ENCODE measurements at places on chromosomes 11 and 22.

GRCh38 chr11:131154351-131154750 lies 216.1 kb upstream of the NTM start:
- DNase-seq: no peak

- DNase-seq: no peak
Measured at GRCh38 chr11:95925011-95925410, 1.1 kb upstream of the MTMR2 start.

- no peak for DNase-seq
Measured at GRCh38 chr11:70500076-70500847, 101.9 kb downstream of the CTTN start.

GRCh38 chr11:117643606-117644300 lies 153.3 kb downstream of the DSCAML1 start:
- DNase-seq: no peak

- DNase-seq: no peak
Measured at GRCh38 chr22:20645954-20646353, 128.0 kb upstream of the SERPIND1 start.

DNA sequence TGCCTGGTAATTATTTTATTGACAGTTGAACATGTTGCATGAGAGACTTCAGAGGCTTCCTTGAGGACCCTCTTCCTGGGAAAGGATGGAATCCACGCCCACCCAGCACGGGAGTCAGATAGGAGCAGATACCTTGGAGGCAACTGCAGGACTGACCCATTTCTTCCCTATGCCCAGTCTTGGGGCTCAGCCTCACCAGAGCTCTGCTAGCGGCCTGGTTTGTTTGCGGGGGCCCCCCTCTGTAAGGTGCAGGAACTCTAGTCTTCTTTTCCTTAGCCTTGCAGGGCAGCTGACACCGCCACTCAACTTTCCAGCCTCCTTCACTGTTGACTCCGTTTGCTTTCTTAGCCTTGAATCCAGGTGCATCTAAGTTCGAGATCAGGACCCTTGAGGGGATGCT lies 1032.8 kb downstream of the BRD1 start:
- no peak for DNase-seq

DNA sequence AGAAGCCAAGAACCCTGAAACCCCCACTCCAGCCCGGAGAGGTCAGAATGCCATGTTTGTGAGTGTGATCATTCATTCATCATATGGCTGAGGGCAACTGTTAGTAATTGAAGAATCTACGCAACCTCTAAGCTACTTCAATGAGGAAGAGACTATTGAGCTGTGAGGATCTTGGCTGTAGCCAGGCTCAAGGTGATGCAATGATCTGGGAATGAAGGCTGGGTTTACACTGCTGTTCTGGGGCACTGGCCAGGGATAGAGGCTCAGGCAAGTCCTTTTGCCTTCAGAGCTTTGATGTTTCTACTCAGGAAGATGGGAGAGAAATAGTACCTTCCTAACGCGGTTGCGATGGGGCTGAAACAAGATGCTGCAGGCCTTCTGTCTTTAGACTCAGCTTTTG lies 12.9 kb downstream of the CRYBB2 start:
- no peak for DNase-seq

DNA sequence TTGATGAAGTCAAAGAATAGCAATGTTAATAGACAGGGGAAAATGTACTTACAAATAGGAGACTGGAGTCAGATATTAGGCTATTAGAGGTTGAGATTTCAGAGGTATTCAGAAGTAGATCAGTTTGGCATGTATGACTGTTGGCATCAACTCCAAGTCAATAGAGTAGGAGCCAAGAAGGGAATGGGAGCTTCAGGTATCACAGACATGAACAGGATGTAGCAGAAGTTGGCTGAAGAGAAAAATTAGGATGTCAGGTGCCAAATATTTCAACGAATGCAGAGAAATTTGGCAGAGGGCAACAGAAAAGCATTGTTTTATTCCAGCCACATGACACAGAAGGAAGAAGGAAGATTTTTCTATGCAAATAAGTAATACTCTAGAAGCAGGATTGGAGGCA lies 69.7 kb downstream of the GLYATL1 start:
- no peak for DNase-seq

GRCh38 chr11:20337526-20338154 lies 25.9 kb upstream of the HTATIP2 start:
- DNase-seq: no peak

- no peak for DNase-seq
Measured at GRCh38 chr11:45708887-45709663, 43.7 kb upstream of the CHST1 start.

GRCh38 chr11:84558085-84558905 lies 1068.8 kb downstream of the DLG2 start:
- DNase-seq: no peak

DNA sequence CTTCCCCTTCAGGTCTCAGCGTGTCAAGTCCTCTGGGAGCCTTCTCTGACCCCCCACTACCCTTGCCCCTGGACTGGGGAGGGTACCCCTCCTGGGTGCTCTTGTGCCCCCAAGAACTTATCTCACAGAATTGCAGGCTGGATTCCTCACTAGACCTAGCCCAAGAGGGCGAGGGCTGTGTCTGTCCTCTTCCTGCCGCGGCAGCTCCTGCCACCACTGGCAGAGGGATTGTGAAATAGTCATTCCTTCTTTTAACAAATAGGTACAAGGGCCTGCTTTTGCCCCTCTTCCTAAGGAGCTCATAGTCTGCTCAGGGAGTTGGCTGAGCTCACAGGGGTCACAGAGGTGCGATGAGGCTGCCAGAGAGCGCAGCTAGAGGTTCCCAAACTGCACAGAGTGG lies 5.5 kb downstream of the RAB36 start:
- DNase-seq: no peak

- no peak for DNase-seq
Measured at GRCh38 chr11:20113149-20113438, 47.2 kb downstream of the DBX1 start.

GRCh38 chr11:67401495-67402191 lies at the start of gene PPP1CA:
Gene PPP1CA (minus strand): TSS chr11:67401858. CDS start chr11:67401782, 76 bp downstream.
- DNase-seq: peak; percentile 44

GRCh38 chr22:30089655-30089974 lies 9.4 kb downstream of the HORMAD2 start:
- DNase-seq: no peak

GRCh38 chr22:27772081-27772983 lies 29.2 kb downstream of the MN1 start:
- DNase-seq: no peak

DNA sequence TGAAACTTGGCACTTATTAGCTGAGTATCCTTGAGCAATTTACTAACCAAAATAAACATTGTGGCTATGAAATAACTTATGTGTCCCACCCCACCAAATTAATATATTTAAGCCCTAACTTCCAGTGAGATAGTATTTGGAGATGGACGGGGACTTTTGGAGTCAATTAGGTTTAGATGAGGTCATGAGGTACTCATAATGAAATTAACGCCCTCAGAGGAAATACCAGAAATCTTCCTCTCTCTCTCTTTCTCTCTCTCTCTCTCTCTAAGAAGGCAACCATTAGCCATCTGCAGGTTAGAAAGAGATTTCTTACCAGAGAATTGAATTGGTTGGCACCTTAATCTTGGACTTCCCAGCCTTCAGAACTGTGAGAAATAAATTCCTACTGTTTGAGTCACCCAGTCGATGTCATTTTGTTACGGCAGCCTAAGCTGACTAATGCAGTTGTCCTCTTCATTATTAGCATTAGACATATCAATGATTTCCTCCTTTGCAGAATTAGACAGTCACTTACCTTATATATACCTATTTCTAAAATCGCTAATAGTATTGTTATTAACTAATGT lies 1284.0 kb downstream of the FAM181B start:
- no peak for DNase-seq

DNA sequence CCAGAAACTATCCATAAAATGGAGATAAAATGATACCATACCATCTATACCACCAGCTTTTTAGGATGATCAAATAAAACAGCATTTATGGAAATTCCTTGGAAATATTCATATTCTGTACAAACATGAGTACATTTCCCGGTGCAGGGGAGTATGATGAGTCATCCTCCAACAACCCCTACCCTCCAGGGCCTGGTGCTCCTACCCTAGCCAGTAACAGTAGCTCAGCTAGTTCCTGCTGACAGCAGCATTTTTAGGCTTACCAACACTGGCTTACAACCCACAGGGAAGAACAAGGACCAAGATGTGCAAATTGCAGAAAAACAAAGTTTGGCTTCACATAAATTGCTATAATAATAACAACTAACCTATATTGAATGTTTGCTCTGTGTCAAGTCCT lies 406.2 kb upstream of the CADM1 start:
- no peak for DNase-seq

DNA sequence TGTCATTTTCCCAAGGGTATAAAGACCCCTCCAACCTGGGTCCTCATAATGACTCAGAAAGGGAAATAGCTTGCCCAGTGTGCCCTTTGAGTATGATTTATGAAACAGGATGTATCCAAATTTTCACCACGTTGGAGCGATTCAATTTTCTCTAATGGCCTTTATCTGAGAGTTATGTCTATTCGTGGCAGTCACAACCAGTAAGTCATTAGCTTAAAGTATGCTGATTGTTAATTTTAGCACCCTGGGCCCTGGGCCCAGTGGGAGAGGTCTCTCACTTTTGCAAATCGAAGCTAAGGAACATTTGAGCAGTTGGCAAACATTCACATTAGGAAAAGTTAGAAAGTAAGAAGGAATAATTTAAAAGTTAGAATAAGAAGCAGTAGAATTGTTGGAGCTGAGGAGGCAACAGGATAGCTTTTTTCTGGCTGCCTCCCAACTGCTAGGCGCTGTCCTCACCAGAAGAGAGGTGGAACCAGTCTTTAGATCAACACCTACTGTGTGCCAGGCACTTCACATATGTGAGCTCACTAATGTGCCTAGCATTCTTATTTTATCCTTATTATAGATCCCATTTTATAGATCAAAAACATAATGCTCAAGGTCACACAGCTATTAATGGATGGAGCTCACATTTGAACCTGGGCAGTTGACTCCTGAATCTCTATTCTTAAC lies 24.5 kb downstream of the INSC start:
- DNase-seq: no peak

DNA sequence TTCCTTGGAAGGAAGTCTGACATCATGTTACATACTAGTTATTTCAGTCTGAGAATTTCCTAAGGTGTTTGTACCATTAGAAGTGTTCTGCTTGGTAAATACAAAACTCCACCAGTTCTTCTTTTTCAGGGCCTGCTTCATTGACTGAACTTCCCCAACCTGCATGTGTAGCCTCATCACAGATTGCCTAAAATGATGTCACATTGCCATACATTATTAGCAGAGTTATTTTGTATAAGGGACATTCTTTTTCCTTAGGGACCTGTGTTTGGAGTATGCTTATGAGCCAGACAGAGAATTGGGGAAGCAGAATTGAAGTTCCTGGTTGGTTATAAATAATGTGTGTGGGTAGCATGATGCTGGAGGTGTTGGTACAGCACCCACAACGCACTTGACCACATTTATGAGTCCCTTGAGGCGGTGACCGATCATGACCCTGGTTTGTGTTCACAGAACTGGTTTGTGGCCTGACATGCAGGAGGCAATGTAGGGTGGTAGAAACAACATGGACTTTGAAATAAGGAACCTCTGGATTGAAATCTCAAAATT lies 16.4 kb upstream of the MMP7 start:
- no peak for DNase-seq

DNA sequence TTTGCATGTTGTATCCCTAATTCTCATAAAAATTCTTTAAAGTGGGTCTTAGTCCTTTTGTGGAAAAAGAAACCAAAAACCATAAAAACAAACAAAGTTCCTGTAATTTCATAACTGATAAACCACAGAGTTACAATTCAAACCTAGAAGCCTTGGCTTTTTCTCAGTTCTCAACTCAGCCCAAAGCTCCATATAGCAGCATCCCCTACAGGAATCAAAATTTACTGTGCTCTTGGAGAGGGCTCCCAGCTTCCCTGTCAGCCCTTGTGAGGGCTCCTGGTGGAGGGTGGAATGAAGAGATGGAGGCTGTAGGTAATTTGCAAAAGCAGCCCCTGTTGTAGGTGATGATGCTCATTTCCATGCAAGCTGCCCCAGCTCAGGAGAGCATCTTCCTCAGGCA lies 506.1 kb upstream of the KIRREL3 start:
- DNase-seq: no peak

DNA sequence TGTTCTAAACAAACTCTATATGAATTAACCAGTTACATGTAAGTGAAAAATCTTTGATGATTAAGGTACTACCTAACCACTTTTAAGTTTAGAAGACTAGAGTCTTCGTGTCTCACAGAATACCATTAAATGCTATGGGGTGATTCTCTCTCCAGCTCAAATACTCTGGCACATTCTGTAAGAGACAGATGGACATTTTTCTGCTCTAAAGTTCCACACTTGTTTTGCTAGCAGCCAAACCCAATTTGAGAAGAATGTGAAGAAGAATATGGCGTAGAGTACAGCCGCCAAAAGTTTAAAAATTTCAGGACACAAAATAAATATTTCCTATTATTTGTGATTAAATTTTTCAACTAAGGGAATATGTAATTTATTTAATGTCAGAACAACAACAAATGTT lies 339.1 kb downstream of the GUCY1A2 start:
- DNase-seq: no peak

DNA sequence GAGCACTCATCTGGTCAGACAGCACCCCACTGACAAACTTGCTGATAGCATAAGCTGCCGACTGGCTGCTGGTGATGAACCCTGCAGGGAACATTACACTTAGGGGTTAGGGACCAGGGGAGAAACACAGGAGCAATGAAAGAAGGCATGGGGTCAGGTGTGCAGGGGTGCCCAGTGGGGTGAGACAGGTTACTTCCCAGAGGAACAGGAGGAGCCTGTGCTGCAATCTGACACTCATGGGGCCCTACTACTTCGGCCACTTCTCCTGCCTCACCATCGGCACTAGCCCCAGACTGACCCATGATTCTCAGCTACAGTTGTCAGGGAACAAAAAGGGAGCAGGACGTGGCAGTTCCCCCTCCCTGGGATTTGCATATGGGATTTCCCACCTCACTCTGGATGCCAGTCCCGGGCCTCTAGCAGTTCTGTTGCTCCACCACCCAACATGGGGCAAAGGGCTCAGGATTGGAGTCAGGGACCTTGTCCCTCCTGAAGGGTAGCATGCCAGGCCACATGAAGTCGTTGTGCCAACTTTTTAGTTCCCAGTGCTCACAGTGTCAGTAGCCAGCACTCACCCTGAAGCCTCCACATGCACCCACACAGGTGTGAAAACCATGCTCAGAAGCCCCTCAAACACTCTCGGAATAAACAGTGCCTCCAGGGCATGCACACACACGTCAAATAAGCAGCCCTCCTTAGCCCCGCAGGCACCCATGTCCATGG lies 2.2 kb downstream of the SLC37A4 start:
- DNase-seq: no peak

DNA sequence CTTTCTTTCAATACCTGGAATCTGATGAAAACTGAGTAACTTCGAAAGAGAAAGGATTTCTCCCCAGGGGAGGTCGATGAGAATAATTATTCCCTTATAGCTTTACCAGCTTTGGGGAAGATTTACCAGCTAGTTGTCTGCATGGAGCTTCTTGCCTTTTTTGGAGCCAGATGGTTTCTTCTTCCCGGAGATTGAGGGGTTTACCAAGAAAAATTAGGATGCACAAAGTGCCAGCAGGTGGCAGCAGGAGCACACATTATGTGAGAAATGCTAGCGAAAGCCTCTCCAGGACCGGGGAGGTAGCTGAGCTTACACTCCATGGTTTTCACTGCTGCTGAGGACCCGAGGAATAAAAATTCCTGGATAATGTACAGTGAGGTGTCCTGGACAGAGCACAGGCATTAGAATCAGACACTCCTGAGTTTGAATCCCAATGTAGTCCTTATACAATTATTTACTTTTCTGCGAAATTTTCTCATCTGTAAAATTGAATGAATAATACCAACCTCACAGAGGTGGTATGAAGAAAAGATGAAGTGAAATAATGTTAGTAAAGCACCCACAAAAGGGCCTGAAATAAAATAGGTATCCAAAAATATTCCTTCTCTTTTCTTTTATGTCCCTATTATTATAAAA lies 46.0 kb upstream of the PARVA start:
- peak; percentile 11 for DNase-seq
